ENCODE measurements at places on chromosomes 3 and 15.

DNA sequence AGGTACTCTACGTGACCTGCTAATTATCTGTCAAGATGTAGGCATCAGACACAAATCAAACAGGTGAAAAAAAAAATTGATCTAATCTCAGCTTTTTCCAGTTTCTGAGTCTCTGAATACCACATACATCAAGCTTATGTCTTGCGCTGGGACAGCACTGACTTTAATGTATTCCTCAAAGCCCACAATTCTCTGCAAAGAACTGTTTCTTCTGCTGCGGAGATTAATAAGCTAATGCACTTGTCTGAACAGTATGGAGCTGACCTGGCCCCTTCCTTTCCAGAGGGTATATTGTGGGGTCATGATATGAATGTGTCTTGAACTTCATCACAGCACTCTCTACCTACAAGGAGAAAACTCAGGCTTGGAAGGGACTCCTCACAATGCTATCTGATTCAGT lies 87.8 kb downstream of the FOXB1 start:
- DNase-seq: no peak

DNA sequence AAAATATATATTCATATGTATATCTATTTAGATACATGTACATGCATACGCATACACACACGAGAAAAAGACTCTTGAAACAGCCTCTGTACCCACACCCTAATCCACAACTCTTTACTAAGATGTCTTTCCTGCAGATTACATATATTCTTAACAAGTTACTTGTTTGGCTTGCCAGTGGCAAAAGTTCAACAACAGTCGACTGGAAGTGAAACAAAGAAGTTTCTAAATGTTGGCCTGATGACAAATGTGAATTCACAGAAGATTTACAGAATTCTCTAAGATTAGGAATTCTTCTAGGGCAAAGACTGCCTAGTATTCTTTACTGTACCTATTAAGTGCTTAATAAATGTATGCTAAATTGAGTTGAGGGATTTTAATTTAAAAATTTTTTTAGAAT lies 116.8 kb downstream of the CDIN1 start:
- DNase-seq: no peak

DNA sequence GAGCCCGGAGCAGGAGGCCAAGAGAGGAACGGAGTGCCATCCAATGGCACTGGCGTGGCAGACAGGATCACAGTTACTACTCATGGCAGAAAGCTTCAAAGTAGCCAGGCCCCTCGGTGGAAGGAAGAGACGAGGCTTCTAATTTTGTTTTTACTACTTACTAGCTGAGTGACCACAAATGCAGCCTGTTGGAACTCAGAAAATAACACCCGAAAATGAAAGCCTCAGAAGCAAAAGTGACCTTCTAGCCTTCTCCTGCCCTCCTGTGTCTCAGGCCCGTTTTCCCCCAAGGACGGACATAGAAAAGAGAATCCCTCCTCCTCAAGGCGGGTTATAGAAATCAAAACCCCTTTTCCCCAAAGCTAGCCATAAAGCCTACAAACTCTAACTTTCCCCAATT lies 9.9 kb upstream of the STRA6 start:
- DNase-seq: no peak

- no peak for DNase-seq
Measured at GRCh38 chr3:43998836-43999727, 242.6 kb upstream of the TOPAZ1 start.

GRCh38 chr3:29430558-29430971 lies 149.7 kb downstream of the RBMS3 start:
- no peak for DNase-seq

DNA sequence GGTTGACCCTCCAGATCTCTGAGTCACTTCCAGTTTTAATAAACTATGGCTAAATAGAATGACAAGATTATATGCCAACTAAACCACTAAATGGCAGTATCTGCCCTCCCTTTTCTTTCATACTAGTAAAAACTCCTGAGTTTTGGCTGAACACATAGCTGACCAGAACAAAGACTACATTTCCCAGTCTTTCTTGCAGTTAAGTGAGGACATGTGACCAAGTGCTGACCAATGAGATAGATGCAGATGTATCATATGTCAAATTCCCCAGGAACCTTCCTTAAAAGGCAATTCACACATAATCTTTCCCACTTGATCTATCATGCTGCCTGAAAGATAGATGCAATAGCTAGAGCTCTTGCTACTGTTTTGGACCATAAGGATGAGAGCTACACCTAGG lies 191.3 kb downstream of the SHOX2 start:
- no peak for DNase-seq

DNA sequence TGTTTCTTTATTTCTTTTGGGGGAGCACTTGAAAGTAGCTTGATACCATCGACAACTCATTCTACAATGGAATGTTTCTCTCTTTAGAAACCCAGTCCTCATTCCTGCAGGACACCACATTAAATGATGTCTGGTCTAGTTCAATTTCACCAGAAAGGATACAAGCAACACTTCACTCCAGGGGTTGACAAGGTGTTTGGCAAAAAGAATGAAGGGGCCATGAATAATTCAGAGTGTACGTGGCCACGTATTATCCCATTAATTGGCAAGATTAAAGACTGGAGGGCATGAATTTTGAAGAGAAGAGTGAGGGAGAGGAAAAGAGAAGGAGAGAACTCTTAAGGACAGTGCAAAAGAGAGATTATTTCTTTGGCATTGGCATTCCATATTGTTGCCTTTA lies 705 bp downstream of the TMPRSS7 start:
- no peak for DNase-seq

GRCh38 chr3:9097495-9097894 lies 134.2 kb upstream of the RAD18 start:
- DNase-seq: no peak

DNA sequence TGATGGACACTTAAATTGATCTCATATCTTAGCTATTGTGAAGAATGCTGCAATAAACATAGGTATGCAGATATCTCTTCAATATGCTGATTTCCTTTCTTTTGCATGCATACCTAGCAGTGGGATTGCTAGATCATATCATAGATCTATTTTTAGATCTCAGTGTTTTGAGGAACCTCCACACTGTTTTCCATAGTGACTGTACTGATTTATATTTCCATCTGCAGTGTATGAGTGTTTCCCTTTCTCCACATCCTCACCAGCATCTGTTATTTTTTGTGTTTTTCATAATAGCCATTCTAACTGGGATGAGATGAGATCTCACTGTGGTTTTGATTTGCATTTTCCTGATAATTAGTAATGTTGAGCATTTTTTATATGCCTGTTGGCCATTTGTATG lies 17.1 kb upstream of the RASA2 start:
- no peak for DNase-seq

GRCh38 chr3:13289771-13290285 lies 130.3 kb downstream of the NUP210 start:
- no peak for DNase-seq

DNA sequence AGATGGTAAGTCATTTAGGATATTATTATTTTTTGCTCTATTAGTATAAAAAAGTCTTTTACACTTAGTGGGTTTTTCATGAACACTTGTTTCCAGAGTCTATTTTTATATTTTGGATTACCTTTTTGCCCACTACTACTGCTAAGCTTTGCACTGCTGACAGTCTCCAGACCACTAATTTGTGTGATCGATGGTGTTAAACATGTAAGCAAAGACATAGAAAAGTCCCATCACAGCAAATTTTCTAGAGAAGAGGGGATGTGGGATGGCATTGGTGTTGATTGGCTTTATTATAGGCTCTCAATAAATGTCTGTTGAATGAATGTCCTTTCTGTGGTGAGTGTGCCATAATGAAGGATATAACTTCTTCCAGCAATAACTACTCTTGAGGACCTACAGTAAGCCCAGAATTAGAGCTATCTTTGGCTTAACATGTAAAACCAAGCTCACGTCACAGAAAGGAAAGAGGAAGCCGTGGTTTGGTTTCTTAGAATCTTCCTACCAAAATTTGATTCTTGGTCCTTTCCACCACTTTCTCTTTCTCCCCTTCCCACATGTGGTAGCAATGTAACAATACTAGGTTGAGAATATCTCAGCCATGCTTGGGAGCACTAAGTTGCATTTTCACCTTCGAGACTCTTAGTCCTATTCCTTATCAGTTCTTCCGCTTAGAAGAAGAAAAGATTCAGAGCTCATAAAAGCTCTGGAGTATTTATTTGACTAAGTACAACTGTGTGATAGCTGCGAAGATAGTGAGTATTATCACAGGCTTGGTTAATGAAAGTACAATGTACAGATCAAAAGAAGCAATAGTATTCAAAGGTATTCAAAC lies 90.6 kb upstream of the UMPS start:
- DNase-seq: no peak

- DNase-seq: no peak
Measured at GRCh38 chr3:61876797-61877196, 315.4 kb downstream of the PTPRG start.

DNA sequence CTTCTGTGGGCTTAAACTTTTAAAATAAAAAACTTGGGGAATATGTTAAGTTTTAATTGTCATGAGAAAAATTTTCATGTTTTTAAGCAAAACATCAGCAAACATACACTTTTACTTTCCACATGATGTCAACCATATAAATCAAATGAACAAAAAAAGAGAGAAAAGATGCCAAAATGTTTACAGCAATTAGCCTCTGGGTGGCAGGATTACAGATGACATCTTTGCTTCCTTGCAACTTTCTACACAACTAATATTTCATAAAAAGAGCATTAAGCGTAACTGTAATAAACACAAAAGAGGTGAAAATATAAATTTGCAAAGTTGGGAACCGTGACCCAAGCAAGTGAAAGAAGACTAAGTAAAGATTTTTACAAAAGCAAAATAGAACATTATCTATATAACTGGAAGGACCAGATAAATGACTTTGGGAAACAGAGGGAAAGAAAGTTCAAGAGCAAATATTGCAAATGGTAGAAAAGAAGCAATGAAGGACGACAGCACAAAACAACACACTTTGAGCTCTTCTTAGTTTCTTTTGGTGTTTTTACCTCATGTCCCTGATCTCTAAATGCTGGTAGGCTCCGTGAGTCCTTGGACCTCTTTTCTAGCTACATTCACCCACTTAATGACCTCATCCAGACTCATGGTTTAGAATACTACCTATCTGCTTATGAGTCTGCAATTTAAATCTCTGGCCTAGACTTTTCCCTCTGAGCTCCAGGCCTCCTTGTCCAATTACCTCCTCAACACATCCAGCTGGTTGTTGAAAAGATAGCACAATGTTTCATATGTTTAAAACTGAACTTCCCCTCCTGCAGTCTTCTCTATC lies 9.4 kb downstream of the TP53BP1 start:
- DNase-seq: no peak

DNA sequence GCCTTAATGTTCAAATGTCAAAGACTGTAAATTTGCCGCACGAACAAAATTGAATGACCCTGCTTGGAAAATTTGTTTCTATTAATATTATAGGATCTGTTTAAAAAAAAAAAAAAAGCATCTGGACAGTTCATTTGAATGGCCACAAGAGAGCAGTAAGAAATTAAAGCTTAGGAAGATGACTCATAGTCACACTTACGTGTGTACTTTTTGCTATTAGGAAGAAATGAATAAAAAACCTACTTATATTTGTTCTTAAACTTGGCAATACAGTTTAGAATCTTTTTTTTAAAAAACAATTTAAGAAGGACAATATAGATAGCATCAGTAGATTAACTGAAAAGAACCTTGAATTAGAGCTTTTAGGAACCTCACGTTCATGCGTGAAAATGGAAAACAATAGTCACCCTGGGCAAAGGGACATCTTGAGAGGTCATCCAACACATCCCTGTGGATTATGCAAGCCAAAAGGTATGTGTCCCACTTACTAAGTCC lies 621.8 kb downstream of the MECOM start:
- DNase-seq: no peak

- DNase-seq: no peak
Measured at GRCh38 chr3:14330508-14330907, 71.9 kb upstream of the SLC6A6 start.

DNA sequence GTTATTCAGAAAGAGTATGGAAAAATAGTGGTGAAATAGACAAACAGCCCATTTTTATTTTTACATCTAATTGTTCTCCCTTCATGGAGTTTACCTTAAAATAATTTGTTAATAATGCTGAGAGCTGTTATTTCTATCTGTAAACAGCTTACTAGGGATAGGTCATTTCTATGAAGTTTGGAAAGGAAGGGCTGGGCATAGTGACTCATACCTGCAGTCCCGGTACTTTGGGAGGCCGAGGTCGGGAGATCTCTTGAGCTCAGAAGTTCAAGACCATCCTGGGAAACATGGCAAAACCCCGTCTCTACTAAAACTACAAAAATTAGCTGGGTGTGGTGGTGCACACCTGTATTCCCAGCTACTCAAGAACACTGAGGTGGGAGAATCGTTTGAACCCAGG lies 624.3 kb upstream of the LMCD1 start:
- DNase-seq: no peak

DNA sequence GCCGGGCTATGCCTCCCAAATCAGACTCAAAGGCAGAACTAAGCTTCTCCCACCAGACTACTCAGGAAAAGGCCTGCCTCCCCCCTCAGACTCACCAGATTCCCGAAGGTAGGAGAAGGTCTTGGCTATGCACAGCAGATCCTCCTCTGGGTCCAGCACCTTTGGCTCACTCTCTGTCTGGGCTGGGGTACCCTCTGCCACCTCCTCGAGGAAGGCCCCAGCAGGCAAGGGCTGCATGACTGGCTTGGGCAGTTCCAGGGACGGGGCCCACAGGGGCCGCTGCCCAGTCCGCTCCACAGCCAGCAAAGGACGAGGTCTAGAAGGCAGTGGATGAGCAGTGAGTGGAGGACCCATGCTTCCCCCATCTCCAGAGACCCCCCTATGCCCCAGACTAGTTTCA lies 3.3 kb downstream of the CISH start:
- DNase-seq: no peak

GRCh38 chr3:108346301-108347227 lies 50.2 kb downstream of the HHLA2 start:
- DNase-seq: no peak

DNA sequence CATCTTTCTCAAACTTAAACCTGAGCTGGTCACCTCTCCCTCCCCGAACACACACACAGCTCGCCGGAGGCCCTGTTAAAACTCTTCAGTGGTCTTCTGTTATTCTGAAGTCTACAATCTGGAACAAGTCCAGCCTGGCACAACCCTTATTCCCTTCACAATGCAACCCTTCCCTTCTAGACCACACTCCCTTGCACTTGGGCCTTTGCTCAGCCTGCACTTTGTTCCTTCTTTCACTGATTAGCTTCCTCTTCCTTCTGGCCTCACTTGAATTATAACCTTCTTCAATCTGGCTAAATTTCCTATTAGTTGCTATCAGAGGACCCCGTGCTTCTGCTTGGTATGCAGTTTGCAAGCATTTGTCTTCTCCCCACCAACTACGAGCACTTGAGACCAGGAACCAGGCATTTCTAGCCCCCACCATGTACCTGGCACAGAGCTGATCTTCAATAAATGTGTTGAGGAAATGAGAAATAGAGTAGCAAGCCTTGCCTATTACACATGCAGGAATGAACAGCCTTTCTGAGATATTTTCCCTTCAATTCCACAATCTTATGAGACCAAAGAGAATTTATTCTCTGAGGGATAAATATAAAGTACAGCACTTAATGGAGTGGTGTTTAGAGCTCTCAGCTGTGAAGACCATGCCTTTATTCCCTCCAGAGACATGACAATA lies 663.1 kb upstream of the ADAMTS9 start:
- DNase-seq: no peak

GRCh38 chr3:42254566-42254965 lies 11.4 kb downstream of the CCK start:
- DNase-seq: no peak
